ENCODE measurements at places on chromosomes 16 and 17.

- DNase-seq = no peak
Measured at GRCh38 chr17:38914741-38915638, 10.4 kb upstream of the LASP1NB start.

DNA sequence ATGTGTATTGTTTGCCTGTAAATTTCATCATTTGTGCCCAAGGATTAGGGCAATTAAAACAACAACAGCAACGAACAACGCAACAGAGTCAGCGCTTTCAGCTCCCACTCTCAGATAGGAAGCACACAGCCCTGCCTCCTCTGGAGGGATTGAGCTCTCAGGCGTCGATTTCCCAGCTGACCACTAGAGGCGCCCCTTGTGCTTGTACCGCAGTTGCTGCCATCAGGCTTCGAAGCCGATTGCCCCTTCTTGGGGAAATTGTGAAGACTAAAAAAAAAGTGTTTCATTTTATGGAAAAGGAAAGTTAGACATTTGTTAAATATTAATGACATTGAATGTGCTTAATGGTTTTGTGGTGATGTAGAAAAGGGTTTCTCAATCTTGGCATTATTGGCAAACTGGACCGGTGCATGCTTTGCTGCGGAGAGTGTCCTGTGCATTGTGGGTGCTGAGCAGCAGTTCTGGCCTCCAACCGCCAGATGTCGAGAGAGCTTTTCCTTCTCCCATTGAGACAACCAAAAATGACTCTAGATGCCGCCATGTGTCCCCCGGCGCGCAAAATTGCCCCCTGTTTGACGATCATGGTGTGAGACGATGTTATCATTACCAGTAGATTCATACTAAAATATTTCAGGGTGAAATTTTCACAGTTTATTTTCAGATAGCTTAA is 650.4 kb upstream of the RBFOX1 start:
- no peak for DNase-seq

DNA sequence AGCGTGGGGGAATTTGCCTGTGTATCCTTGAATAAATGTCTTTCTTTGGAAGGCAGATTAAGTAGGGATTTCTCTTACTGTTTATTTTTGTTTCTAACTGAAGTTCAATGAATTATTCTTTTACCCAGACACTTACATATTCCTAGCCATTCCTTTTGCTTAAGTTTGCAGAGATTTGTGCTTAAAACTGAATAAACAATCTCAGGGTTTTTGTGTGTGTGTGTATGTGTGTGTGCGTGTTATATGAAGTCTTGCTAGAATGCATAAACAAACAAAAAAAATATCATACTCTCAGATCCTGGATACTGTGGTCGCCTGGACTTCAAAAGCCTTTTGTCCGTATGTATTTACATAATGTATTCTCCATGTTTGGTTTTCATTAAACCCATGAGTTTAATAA is 672.8 kb downstream of the MAF start:
- no peak for DNase-seq

GRCh38 chr16:76464955-76465620 is 187.9 kb downstream of the CNTNAP4 start:
- DNase-seq = no peak

- DNase-seq = peak; percentile 73
Measured at GRCh38 chr17:82931699-82932517, 92.1 kb upstream of the ZNF750 start.

- DNase-seq = no peak
Measured at GRCh38 chr17:74059479-74060240, 143.8 kb upstream of the RPL38 start.

DNA sequence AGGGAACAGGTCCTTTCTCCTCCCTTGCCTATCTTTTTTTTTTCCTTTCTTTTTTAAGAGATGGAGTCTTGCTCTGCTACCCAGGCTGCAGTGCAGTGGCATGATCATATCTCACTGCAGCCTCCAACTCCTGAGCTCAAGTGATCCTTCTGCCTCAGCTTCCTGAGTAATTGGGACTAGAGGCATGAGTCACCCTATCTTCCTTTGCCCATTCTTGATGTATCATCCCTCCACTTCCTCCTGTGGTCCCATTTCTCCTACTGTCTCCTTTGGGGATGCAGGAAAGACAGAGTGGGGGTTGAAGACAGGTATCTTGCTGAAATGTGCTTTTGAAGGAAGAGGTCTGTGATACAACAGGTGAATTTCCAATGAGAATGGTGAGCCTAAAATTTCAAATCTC is 5.5 kb downstream of the MYO19 start:
- no peak for DNase-seq

- DNase-seq = no peak
Measured at GRCh38 chr17:8105957-8106398, 12.3 kb downstream of the ALOXE3 start.

DNA sequence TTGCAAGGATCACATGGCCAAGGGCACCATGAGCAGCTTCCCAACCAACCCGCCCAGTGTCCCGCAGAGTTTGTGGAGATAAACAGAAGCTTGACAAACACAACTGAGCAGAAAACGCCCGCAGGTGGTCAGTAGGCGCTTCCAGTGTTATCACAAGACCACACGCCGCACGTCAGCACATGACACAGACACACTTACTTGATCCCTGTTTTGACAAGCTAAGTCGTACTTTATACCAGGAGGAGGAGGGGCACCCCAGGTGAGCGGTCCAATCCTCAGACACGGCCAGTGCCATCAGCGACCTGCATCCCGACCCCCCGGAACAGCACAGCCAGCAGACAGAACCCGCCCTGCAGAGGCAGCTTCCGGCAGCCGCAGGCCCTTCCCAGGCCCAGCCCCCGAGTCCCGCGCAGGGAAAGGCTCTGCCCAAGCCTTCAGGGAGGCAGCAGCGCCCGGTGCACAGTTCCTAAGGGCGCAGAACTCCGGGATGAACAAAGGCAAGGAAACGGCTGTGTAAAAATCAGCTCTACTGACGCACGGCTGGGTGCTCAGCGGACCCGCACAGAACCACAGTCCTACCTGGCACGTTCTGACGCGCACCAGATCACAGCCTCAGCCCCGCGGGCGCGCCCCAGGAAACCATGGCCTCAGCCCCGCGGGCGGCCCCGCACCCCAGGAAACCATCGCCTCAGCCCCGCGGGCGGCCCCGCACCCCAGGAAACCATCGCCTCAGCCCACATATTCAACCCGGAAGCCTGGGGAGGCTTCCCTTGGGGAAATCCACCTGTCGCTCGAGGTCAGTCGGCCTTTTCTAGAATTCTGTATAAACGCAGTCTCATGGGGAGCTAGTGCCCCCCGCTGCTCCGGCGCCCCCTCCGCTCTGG is 27.8 kb downstream of the AXIN1 start:
- no peak for DNase-seq

- DNase-seq = peak; percentile 46
Measured at GRCh38 chr16:53207810-53208752, 153.3 kb downstream of the CHD9 start.

DNA sequence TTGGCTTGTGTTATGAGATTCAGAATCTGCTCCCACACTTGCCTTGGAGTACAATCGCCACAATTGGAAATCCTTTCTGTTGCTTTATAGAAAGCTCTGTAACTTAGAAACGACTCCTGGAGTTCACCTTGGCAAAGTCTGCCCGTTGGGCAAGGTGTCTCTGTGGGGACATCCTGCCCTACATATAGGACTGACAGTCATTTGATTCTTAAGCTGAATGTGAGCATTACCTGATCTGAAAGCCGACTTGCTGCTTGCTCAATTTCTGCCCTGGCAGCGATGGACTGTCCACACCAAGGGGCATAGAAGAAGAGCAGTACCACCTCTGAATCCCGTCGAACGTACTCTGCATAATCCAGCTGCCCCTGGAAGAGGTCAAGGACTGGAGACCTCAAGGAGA is 6.9 kb downstream of the TXNDC11 start:
- no peak for DNase-seq

GRCh38 chr17:68035131-68035522 is 408 bp upstream of the KPNA2 start:
- DNase-seq = no peak

- DNase-seq = no peak
Measured at GRCh38 chr17:74730491-74731346, 6.3 kb upstream of the RAB37 start.

DNA sequence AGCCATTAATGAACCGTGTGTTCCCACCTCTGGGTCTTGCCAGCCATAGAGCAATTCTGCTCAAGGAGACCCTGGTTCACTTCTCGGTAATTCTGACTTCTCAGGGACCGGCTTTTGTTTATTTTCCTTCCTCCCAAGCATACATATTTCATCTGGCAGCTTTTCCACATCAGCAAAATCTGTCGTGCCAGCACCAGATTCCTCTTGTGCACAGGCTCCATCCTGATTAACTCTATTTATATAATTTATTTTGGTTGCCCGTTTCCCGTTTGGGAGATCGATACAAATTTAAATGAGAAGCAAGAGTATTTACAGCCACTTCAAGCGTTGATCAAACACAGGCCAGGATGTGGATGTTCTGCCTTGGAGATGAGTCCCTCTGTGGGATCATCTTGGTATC is 161.9 kb upstream of the XYLT1 start:
- DNase-seq = no peak

DNA sequence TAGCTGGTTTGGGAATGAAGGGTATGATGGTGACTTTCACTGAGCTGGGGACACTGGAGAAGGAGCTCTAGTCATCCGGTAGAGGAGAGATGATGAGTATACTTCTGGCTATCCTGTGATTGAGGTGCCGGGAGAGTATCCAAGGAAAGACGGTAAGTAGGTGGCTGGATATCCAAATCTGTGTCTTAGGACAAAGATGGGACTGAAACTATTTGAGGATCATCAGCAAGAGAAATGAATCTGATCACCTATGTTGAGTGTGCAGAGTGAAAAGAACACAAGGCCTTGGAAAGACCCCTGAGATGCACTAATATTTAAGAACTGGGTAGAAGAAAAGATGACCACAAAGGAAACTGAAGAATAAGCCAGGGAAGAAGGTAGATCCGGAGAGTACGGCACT is 1.0 kb downstream of the NACA2 start:
- no peak for DNase-seq

DNA sequence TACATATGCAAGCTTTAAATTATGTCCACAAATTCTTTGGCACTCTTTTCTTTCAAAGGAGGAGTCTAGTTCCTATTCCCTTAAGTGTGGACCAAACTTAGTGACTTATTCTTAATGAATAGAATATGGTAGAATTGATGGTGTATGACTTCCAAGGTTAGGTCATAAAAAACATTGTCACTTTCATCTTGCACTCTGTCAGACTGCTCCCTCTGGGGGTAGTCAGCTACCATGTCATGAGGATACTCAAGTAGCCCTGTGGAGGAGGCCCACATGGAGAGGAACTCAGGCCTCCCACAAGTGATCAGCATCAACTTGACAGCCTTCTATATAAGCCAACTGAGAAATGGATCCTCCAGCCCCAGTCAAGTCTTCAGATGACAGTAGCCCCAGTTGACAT is 58.0 kb upstream of the SCNN1B start:
- no peak for DNase-seq

GRCh38 chr17:17779015-17779611 is 57.7 kb downstream of the SREBF1 start:
- DNase-seq = no peak

- no peak for DNase-seq
Measured at GRCh38 chr17:77880711-77881450, 77.6 kb upstream of the TNRC6C start.

DNA sequence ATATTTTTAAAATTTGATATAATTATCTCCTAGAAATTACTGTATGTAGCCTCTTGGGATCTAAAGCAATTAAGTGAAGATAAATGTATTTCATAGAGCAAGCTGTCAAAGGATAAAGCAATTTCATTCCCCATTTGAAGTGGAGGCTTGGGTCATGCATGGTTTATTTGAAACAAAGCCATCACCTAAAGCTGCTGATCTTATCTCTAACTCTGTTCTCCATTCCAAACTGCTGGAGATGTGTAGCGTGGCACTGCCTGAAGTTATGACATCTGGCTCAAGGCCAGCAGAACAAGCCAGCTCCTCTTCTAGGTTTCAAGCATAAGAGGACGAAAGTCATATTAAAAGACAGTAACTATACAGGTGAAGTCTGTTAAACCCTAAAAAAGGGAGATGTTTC is 83.9 kb downstream of the HIC1 start:
- DNase-seq = no peak

DNA sequence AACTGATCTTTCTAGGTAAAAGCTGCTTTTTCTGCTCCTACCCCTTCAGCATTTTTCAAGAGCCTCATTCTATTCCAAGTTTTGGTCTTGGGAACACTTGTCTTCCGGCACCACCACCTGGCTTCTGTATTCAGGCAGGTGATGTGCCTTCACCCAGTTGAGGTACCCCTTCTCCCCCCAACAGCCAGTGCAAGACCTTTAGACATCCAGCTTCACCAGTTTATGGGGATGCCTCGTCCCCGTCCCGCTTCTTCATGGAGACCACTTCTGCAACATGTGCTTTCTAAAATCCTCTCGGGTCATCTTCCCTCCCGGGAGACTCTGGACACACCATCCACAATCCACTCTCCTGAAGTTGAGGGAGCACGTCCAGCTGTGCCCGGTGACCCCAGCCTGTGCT is 69.9 kb downstream of the SRCIN1 start:
- DNase-seq = no peak

GRCh38 chr16:83402160-83402814 is 405.5 kb upstream of the HSBP1 start:
- no peak for DNase-seq

DNA sequence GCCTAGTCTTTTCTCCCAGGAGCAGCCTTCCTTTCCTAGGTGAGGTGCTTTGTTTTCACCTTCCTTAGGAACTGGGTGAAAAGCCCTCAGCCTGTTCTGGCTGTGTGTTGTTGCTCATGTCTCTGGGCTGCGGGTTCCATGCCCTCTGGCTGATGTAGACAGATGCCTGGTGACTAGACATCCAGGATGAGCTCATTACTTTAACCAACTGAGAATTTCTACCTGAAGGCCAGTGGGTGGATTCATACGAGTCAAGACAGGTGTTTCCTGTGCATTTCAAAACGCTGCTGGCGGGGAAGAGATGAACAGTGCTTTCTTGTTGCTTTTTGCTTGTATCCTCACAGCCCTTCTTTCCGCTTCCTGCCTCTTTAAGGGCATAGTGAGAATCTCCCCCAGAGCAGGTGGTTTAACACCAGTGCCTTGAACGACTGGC is 22.3 kb downstream of the SAP30BP start:
- DNase-seq = no peak

GRCh38 chr17:46869975-46870803 is 18.8 kb downstream of the WNT9B start:
- no peak for DNase-seq

- no peak for DNase-seq
Measured at GRCh38 chr17:977166-977565, 2.4 kb downstream of the NXN start.

Data from AG04450 (cell line).